Foreskin fibroblast (primary cell): ENCODE measurements at places on chromosomes 1 and 21.

DNA sequence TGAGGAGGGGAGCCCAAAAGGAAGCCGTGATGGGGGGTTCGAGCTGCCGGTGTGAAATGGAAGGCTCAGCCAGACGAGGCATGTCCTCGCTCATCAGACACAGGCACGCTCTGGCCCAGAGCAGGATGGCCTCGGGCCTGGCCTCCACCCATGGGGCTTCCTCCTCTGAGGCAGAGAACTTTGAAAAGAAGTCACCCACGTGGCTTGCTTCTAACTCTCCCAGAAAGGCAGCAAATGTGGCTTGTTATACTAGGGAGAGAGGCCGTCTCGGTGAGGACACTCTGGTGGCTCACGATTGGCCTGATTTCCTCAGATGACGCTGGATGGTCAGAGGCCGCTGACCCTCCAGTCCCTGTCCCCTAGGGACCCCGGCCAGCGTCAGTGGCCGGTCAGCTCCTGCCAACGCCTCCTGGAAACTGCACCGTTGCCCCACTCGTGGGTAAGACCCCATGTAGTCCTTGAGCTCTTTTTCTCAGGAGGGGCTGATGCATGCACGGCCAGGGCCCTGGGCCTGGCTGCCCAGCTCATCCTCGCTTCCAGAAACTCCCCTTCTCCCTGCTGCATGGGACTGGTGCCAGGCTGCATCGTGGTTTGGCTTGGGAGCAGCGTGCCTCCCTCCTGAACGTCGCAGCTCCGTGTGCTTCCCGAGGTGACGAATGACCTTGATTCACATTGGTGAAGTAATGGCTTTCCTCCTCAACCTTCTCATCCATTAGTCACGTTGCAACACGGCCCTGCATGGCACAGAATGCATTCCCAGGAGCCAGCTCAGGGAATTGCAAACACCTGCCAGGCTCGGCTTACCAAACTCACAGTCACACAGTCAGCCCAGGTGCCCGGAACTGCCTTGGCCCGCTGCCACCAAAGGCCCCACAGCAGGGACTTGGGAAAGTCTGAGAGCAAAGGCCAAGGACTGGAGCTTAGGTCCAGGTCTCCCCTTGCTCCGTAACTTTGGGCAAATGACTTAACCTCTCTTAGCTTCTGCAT, 58.8 kb downstream of the TOMM20 start:
- peak; percentile 85 for DNase-seq

- DNase-seq, result peak; percentile 55
These were observed 87.5 kb upstream of the RHOU start for GRCh38 chr1:228647523-228648444.

DNA sequence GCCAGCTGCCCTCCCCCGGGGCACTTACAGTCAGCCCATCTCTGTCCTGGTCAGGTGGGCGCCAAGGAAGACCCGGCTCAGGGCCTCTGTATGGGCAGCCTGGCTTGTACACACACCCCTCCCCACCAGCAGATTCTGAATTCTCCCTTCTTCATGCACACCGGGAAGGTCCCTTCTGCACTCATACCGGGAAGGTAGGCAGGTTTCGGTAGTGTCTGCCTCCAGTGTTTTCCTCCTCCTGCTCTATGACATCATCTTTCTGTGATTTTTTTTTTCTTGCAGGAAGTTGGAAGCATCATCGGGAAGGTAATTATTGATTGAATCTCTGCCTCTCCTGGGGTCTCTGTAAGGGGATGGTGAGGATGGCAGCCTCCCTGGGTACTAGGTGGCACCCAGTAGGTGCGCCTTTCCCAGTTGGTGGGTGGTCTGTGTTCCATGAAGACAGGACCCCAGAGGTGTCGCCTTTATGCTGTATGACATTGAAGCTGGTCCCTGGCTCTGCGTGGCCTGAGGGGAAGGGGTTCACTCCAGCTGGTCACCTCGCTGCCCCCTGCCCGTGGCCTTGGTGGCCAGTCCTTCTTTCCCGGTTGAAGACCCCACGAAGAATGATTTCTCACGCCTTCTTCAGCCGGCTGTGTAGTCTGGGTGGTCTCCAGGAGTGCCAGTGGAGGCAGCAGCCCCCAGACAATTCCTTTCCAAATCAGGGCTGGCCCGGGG, 82.1 kb upstream of the COL6A1 start:
- no peak for DNase-seq

DNA sequence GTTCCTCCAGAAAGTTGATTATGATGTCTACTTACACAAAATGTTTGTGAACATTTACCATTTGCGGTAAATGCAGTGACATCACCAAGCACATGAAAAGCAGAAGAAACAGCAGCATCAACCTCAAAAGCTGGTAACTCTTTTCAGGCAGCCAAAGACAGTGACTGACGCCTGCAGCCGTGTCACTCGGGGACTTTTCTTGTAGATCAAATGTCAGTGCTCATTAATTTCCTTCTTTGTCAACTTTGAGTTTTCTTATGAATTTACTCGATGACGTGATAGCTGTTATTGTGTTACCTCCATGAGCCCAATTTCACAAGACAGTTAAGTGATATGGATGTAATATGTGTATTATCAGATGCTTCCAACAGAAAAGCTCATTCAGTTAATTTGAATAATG, 92.5 kb downstream of the RIPK4 start:
- no peak for DNase-seq

DNA sequence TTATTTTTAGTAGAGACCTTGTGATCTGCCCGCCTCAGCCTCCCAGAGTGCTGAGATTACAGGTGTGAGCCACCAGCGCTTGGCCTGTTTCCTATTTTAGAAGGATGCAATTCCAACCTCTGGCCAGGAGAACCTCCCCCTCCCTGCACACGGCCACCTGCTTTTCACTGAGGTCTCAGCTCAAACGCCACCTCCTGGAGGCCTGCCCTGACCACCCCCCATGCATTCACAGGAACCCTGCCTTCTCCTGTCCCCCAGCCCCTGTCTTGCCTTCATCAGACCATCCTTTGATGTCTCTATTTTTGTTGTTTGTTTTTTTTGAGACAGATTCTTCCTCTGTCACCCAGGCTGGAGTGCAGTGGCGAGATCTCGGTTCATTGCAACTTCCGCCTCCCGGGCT, 2.3 kb downstream of the SRM start:
- no peak for DNase-seq

- DNase-seq, result no peak
These were observed 26.1 kb downstream of the SLC1A7 start for GRCh38 chr1:53116307-53116810.

- peak; percentile 39 for DNase-seq
These were observed 299 bp upstream of the PROX1 start for GRCh38 chr1:213987422-213987926.

DNA sequence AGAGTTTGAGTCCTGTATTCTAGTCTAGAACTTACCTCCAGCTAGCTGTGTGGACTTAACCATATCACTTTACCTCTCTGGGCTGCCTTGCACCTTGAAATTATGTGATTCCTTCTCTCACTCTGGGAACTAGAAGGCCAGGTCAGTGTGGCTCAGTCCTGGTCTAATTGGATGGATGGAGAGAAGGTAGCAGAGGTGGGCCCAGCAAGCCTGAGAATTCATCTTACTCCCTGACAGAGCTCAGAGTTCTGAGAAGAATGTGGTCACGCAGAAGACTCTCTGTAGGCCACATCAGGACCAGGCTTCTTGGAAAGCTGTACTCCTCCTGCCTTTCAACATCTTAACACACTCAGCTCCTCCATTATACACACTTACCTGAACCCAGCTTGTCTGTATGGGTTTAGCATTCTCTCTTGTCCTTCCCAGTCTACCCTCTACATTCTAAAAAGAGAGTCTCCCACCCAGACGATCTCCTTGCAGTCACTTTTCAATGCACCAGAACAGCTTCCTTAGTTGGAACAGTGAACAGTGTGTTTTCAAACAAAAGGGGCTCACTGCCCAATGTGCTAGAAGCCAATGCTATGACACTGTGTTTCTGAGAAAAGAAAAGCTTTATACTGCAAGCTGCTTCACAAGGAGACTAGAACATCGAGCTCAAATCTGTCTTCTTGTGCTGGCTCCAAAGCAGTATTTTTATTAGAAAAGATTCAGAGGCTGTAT, 60.5 kb downstream of the CAPN9 start:
- no peak for DNase-seq

GRCh38 chr1:43687301-43688108, 19.8 kb upstream of the ST3GAL3 start:
- no peak for DNase-seq

DNA sequence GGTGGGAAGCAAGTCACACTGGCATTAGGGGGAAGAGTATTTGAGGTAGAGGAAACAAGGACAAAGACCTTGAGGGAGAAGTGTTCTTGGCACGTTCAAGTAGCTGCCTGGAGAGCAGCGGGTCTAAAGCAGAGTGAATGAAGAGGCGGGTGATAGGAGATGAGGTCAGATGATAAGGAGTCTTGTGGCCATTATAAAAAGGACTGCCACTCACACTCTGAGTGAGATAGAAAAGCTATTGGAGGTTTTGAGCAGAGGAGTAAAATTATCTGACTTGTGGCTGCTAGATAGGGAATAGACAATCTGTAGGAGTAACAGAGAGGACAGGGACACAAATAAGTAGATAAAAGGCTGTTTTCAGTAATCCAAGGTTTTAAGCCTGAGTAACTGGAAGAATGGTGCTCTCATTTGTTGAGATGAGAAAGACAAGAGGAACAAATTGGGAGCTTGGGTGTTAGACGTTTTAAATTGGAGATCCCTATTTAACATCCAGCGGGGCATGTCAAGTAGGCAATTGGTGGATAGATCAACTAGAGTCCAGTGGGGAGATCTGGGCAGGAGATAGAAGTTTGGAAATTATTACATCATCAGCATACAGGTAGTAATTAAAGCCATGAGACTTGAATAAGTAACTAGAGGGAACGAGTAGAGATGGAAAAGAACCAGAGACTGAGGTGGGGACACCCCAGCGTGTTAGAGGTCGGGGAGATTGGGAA, 43.7 kb downstream of the HENMT1 start:
- DNase-seq, result no peak

DNA sequence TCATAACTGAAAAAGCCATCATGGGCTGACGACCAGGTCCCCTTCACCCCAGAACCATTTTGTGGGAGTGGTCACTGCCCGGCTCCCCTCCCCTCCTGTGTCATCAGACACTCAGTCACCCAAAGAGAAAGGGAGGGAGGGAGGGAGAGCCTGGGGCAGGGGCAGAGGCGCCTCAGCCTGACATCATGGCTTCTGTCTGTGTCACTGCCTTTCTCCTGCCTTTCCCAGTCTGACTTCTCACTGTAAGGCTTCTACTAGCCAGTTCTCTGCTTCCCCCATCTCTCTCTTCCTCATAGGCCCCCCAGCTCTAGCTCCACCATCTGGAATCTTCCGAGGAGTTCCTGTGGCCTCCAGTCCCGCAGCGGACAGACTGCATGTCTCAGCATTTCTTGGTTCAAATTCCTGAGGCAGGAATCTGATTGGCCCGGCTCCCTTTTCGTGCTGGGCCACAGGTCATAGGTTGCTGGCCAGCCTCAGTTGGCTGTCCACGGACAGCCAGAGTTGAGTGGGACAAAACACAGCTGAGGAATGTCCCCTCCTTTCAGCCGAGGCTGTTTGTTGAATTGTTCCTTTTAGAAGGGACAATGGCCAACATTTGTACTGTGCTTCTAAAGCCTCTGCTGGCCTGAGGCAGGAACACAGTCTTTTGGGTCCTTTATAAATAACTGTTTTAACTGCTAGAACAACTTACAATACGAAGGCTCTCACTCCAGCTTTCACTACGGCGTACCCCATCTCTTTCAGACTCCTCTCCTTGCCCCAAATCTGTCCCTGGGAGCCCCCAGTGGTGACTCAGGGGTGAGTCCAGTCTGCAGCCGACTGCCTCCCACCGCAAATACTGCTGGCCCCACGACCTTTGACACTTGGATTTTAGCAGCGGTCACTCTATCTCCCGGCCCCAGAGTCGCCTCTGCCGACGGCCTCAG, 18.7 kb upstream of the KANK4 start:
- peak; percentile 42 for DNase-seq

DNA sequence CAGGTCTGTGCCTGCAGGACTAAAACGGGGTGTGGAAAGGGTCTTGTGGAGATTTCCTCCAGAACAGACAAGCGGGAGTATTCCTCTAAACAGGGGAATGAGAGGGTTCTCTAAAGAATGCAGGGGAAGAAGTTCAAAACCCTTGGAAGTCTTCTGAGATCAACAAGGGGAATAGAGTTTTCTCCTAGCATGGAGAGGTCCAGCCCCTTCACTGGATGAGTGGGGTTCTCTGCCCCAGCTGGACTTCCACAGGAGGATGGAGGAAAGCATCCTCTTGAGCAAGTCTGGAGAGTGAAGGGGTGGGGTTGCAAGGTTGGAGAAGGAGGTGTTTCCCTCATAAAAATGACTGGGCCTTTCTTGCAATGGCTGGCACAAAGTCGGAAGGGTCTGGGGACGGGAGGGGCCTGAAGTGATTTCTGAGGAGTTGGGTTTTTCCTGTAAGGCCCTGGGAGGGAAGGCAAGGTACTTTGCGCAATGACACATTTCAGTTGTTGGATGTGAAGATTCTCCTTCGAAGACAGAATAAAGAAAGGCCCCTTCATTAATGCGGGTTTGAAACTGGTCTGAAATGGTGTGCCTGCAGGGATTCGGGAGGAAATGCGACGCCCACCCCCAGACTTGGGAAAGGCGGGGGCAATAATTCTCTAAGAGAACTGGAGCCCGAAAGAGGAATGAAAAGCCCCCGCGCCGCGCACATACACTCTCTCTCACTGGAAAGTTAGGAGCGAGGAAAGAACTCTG, 884 bp downstream of the SPATA6 start:
- DNase-seq, result no peak

GRCh38 chr1:1609822-1610485, 5.3 kb upstream of the MIB2 start:
- no peak for DNase-seq

GRCh38 chr1:241519308-241520079, at the start of gene FH:
Gene FH (minus strand): TSS chr1:241519755. CDS start chr1:241519722, 33 bp downstream.
- peak; percentile 98 for DNase-seq

DNA sequence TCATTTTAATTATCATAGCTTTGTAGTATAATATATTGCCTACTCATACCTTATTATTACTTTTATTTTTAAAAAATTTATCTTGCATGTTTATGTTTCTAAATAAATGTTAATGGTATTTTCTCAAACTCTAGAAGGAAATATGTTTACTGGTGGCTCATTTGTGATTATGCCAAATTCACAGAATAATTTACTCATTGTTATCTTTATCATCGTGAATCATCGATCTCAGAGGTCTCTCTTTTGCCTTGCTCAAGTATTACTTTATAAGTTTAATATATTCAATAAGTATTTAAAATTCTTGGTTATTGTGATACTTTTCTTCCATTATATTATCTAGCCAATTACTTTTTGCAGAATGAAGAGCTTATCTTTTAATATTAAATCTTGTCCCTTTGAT, 836.7 kb upstream of the ADAMTS5 start:
- DNase-seq, result peak; percentile 50

GRCh38 chr1:31584869-31585735, 8.8 kb downstream of the TINAGL1 start:
- no peak for DNase-seq
